Activated CD4-positive, alpha-beta T cell treated with anti-CD3 and anti-CD28 coated beads for 48 hours (primary cell): ENCODE measurements at places on chromosomes 7 and 10.

GRCh38 chr7:81932936-81933335 is 163.1 kb upstream of the HGF start:
- DNase-seq: no peak

DNA sequence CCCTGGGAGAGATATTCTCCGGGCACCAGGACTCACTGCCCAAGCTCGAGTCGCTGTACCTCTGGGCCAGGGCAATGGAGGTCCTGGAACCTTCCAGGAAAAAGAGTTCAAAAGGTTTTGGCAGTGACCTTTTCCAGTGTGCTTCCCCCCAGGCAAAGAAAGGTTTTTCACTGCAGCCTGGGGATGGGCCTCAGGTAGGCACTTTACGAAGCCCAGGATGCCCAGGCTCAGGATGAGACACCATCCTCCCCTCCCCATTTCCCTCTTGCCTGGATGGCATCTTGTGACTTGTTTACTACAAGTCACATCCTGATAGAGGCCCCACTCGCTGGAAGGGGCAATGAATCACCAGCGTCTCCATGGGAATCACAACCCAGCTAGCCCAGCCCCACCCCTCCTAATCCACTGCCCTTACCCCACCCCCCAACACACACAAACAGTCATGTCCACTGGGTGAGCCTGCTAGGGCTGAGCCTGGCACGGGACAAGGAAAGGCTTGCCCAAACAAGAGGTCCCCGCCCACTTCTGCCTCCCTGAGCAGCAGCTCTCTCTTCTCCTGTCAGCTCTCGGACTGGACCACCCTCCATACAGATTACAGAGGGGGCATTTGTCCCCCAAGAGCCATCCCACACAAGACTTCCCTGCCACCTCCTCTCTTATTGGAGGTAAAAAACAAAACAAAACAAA is 93.8 kb upstream of the SMNDC1 start:
- no peak for DNase-seq

DNA sequence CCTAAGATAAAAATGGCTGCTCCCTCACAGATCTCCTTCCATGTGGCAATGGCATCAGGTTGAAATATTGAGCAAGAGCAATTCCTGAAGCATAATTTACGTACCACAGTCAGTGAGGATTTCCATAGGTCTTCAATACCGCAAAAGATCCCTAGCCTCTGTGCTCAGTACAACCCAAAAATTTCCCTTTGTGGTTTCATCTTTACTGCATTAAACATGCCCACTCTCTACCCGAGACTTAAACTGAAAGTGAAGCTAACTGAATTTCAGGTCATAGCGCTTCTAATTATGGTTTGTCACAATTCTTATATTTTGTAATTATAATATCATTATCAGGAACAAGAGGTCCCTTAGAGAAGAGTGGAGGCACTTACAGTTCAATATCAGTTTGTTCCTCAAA is 1071.1 kb downstream of the XPNPEP1 start:
- DNase-seq: no peak

DNA sequence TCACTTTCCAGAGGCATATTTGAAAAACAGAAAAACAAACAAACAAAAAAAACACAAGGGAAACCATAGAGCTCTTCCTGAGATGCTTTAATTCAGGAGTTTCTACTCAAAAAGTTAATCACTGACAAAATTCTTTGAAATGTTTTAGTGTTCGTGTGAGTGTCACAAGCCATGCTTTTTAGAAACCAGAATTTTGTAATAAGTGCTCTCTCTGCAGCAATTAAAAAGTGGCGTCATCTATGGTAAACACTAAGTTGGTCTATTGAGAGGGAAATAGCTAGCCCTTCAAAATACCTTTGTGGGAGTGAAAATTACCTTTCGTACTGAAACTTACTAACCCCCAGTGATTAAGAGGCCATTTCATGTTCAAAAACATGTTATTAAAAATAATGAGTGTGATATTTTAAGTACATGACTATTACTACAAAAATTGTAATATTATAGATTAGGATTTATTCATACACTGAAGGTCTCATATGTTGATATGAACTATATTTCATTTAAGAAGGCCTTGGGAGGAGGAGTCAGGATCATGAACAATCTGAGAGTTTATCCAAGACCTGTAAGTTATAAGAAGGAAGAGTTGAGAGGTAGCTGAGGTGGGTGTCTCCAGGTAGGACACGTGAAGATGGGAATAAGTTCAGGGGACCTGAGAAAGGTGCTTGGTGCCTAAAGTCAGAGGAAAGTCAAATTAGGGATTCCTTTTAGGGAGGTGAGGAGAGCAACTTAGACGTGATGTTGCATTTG is 94.6 kb downstream of the PPP1R9A start:
- no peak for DNase-seq

DNA sequence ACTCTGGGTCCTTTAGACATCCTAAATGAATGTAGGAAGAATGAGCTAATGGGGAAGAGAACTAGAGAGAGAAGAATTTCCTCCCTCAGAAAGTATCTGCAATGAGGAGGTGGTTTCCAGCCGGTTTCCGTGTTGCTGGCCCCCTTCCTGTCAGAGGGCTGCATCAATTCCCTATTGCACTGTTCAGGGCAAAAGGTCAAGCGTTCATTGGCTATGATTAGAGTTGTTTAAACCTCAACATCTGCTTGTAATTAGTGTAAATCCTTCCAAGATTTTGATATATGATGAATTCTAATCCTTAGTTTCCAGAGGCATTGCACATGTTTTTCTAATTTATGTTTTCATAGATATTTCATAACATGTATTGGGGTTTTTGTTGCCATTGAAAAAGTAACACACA is 107.3 kb upstream of the SGCE start:
- DNase-seq: no peak

DNA sequence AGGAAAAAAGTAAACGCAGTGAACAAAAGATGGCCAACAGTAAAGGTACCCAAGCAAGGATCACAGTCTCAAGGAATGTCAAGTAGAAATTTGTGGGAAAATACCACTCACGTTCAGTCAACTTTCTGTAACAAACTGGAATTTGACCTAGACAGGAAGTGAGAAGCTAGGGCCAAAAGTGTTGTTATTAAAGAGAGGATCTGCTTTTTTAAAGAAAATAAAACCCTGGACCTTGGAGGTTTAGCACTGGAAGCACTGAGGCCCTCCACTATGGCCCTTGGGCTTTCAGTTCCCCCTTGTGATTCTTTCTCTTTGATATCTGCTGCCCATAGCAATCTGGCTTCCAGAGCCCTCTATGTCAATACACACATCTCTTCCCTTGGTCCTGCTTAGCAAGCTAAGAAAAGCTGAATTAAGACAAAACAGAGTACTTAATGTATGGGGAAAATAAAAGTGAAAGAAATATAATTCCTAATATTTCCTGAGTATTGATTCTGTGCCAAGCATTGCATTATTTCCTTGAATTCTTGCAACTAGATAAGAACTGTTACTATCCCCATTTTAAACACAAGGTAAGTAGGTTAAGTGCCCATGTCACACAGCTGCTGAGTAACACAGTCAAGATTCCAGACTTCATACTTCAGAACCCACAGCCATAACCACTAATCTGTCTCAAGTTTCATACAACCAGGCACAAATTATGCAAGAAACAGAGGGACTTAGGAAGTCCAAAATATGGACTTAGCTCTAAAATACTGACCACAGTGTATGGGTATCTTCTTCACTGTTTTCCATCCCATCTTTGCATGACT is 2.6 kb upstream of the ZNF438 start:
- no peak for DNase-seq

DNA sequence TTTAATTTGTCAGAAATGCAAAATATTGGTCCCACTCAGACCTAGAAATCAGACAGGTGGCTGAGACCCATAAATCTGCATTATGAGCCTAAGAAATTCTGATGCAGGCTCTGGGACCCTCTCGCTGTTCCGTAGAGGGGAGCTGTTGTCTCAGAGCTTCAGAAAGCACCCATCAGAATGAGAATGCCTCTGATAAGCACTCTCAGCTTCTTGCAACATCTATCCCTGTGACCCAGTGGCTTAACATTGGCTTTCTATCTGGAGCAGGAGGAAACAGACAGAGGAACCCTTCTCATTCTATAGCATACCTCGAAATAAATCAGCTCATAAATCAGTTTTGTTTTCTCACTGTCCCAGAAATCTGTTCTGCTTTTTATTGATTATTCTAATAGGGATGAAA is 184.6 kb upstream of the SP4 start:
- no peak for DNase-seq

DNA sequence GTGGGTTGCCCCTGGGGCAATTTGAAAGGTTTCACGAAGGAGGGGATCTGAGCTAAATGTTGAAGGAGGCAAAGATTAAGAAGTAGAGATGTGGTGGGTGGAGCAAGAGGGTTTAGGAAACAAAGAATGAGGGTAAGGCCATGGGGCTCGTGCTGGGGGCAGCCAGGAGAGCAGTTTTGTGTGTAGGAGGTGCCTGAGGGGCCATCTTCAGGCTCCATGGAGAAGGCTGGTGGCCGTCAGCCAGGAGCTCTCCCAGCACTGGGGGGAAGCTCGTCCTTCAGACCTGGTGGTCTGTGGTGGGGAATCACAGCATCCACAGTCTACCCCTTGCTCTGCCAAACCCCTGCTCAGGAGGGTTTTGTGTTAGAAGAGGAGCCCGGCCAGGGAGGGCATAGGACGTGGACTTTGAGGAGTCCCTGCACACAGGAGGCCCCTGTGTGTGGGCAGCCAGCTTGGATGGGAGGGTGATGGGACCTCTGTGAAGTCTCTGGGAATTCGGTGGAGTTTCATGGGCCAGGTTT is 11.8 kb upstream of the CXCL12 start:
- DNase-seq: no peak

- DNase-seq: no peak
Measured at GRCh38 chr7:148419856-148420832, 170.4 kb upstream of the C7orf33 start.

- no peak for DNase-seq
Measured at GRCh38 chr7:16999541-17000267, 117.9 kb upstream of the AGR3 start.

- DNase-seq: peak; percentile 85
Measured at GRCh38 chr7:51162724-51163329, 153.8 kb downstream of the COBL start.

GRCh38 chr7:85480666-85481065 is 293.8 kb upstream of the SEMA3D start:
- DNase-seq: no peak

GRCh38 chr7:67423065-67423464 is 426.4 kb downstream of the TYW1 start:
- DNase-seq: no peak

GRCh38 chr7:118233799-118234198 is 9.3 kb downstream of the ANKRD7 start:
- no peak for DNase-seq

DNA sequence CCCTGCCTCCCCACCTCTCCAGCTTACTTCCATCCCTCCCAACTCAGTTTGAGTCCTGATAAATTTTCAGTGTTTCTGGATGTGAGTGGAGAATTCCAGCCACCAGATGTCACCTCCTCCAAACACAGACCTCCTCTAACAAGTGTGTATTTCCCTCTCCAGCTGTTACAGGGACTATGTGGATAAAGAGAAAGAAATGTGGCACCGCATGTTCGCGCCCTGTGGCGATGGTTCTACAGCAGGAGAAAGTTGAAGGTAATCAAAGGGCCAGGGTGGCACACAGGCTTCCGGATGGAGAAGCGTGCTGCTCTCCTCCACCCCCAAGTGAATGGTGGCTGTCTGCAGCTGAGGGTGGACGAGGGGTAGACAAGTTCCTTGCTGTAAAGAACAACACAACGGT is 14.7 kb downstream of the FKBP6 start:
- DNase-seq: no peak

DNA sequence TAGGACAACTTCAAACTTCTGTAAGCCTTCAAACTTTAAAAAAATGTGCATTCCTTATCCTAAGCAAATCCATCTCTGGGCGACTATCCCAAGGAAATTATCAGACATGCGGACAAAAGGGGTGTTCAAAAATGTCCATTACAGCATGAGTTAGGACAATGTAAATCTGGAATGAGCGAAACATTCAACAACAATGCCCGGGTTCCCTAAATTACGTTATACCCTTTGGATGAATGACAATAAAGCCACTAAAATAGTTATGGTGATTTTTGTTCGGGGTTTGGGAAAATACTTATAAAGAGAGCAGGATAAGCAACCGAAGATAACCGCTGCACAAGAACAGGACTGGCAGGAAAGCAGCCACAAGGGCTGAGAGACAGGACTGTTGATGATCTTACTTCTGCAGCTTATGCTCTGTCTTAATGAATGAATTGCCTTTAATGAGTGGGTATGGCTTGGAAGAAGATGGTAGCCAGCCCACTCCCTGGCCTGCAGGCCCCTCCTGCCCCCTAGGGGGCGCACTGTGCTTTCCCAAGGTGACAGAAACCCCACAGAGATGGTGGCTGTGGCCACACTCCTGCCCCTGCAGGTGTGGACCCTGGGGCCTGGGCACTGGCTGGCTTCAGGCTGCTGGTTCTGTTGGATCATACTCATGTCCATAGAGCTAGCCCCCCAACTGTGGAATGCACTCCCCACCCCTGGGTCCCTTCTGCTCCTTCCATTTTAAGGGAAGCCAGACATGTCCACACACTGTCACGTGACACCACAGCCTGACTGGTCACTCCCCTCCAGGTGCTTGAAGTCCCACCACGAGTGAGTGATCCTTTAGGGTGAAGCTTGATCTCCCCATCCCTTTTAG is 45.0 kb downstream of the ZCCHC24 start:
- peak; percentile 78 for DNase-seq

DNA sequence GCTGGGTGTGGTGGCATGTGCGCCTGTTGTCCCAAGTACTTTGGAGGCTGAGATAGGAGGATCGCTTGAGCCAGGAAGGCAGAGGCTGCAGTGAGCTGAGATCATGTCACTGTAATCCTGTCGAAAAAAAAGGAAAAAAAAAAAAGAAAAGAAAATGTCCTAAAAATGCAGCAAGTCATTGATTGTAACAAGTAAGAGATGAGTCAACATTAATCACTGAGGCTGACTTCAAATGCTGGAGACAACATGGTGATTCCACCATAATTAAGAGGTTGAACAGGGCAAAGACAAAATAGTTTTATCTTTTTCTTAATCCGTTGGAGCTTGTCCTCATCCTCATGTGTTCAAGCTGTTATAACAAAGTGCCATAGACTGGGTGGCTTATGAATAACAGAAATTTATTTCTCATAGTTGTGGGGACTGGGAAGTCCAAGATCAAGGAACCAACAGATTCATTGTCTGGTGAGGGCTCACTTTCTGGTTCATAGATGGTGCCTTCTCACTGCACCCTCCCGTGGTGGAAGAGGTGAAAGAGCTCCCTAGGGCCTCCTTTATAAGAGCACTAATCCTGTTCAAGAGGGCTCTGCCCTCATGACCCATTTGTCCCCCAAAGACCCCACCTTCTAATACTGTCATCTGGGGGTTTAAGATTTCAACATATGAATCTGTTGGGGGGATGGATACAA is 60.3 kb downstream of the TBXAS1 start:
- no peak for DNase-seq
